ENCODE measurements at places on chromosomes 1 and 21.

DNA sequence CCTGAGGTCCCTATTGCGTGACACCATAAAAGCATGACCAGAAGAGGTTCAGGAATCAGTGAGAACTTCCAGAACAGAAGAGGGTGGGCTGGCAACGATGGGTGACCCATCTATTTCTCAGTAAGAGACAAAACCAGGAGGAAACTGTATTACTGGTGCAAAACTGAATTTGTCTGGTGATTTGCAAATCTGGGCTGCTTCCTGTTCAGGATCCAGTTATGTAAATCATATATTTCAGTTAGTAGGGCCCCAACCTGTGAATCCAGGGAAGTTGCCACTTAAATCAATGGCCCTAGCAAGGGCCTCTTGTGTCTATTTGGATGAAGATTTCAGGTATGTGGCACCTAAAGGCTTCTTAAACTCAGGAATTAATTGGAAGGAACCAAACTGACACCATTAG is 23.1 kb upstream of the SMAP2 start:
- DNase-seq = no peak

DNA sequence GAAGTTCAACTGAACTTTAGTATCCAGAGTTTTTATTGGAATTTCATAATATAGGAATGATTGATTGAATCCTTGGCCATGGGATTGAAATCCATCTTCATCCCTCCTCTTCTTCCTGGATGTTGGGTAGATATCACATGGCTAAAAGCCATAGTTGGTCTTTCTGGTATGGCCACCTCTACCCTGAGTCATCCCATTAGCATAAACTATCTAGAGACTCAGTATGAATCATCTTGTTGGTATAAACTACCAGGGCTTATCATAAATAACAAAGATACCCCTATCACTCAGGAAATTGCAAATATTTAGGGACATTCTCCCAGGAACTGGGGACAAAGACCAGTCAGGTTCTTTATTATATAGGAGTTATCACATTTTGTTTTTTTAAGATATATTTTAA is 21.2 kb upstream of the ZP4 start:
- DNase-seq = no peak

DNA sequence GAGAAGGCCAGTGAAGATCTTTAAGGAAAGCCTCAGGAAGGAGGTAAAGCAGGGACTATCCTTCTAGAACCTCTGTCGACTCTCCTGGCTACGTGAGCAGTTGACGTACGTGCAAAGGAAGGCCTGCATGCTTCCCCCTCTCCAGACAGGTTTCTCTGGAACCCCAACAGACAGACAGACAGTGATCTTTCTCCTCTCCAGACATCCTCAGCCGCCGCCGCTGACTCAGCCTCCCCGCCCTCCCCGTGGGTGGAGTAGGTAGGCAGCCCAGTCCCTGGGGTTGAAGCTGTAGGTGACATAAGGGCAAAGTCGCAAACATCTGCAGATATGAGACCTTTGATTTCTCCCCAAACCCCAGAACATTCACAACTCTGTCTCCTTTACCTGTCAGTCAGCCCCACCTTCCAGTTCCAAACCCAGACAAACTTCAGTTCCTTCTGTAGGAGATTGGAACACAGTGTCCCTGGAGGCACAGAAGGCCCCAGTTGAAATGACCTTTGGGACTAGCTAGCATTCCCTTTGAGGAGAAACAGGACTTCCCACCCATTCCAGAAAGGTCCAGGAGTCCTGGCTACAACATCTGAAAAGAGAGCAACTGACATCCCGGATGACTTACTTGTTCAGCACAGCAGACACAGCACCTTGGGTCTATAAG is 146.0 kb upstream of the JUN start:
- no peak for DNase-seq

GRCh38 chr1:218656301-218657037 is 311.3 kb downstream of the TGFB2 start:
- no peak for DNase-seq

DNA sequence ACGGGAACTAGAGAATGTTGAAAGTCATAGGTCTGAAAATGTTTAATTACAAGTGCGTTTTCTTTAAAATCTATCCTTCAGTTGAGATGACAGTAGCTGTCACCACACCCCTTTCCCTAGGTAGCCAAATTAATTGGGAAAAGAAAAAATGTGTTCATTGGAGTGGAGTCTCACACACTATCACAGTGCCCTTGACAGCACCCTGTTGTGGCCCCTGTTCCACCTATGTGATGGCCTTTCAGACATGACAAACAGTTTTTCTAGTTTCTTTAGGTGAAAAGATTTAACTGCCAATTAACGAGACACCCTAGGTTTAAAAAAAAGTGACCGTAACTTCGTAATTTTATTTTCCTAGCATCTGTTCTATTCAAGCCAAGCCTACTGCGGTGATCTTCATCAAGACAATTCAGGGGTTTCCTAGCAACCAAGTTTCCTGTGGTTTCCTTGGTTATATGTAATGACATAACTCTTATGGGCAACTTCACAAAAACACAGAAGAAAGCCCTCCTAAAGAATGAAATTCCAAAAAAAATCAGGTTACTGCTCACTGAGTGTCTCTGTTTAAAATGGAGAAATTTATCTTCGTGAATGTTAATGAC is 298.3 kb downstream of the PDE4B start:
- DNase-seq = no peak

- no peak for DNase-seq
These were observed 429.6 kb downstream of the HLX start for GRCh38 chr1:221308534-221309511.

GRCh38 chr1:60759291-60759690 is 323.1 kb upstream of the NFIA start:
- DNase-seq = no peak

DNA sequence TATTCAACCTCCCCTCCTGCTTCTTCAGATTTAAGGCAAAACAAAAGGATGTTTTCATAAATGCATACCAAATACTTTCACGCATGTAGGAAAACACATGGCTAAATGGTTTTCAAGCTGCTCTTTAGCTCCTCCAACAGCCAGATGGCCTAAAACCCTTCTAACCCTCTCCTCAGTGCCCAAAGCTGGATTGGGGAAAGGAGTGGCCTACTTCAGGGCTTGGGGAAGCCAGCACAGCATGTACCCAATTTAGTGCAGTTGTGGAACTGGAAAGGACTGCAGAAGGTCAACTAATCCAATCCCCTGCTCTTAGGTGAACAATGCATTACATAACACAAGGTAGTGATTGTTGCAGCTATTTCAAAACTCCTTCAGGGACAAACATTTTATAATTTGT is 9.3 kb downstream of the F5 start:
- DNase-seq = no peak

DNA sequence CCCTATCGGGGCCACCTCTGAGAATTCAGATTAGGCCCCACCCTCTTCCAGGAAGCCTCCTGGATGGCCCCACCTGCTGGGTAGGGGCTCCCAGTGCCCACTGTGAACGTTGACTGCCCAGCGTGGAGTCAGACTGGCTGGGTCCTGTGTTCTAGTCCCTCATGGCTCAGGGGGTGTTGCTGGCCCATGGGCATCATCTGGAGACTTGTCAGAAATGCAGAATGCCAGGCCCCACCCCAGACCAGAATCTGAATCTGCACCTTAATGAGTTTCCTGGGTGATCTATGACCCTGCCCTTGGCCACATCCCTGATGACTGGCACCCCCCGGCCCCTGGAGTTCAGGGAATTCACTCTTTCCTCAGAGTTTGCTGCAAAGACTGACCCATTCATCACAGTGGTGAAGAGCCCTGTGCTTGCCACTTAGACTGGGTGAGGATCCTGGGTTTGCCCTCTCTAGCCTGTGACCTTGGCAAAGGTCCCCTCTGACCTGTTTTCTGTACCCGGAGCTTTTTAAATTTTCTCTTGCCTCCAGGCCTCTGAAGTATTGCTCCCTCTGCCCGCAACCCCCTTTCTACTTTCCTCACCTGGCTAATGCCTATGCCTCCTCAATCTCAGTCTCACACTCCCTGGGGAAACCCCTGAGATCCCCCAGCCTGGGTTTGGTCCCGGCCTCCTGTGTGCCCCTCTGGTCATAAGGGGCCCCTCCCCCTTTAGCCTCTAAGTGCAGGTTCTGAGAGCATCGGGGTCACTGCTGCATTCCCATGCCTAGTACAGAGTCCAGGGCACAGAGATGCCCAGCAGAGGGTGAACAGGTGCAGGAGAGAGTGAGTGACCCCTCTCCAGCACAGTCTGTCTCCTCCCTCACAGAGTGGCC is 184.2 kb downstream of the MATN1 start:
- no peak for DNase-seq

- DNase-seq = peak; percentile 19
These were observed 2.7 kb downstream of the RGL1 start for GRCh38 chr1:183807549-183808168.

GRCh38 chr1:91592716-91593477 is 92.2 kb downstream of the CDC7 start:
- DNase-seq = no peak

DNA sequence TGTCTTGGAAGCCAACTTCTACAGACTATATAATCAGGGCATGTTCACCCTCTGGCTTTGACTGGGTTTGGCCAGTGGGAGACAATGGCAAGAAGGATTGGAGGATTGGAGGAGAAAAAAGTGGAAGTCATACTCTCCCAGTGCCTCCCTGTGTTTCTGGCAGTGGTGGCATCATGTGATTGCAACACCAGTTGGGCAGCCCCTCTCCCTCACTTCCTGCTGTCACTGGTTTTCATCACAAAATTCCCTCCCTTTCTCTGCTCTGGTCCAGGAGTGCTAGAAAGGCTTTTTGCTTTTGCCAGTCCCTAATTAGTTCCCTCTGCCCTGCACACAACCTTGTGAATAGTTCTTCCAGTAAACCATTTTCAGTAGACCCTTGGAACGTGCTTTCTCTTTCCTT is 3.7 kb upstream of the QSOX1 start:
- no peak for DNase-seq

DNA sequence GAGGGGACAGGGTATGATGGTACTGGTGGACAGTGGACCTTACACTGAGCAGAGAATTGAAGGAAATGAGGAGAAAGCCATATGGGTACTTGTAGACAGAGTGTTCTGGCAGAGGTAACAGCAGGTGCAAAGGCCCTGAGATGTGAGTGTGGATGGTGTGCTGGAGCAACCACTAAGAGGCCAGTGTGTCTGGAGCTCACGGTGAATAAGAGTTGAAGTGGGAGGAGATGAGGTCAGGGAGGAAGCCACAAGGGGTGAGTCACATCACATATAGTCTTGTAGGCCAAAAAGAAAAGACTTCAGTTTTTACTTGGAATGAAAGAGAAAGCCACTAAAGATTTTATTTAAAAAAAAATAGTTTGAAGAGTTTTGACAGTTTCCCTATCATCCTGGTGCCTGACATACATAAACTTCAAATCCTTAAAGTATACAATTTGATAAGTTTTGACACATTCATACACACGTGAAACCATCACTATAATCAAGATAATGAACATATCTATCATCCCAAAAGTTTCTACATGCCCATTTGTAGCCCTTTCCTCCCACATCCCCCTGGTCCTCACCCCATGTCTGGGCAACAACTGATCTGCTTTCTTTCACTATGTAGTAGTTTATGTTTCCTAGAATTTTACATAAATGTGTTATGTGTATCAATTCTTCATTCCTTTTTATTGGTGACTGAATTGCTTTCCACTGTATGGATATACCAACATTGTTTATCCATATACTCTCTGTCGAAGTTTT is 148.4 kb downstream of the GPATCH2 start:
- no peak for DNase-seq

GRCh38 chr1:151887028-151887427 is 22.3 kb downstream of the THEM4 start:
- DNase-seq = no peak

DNA sequence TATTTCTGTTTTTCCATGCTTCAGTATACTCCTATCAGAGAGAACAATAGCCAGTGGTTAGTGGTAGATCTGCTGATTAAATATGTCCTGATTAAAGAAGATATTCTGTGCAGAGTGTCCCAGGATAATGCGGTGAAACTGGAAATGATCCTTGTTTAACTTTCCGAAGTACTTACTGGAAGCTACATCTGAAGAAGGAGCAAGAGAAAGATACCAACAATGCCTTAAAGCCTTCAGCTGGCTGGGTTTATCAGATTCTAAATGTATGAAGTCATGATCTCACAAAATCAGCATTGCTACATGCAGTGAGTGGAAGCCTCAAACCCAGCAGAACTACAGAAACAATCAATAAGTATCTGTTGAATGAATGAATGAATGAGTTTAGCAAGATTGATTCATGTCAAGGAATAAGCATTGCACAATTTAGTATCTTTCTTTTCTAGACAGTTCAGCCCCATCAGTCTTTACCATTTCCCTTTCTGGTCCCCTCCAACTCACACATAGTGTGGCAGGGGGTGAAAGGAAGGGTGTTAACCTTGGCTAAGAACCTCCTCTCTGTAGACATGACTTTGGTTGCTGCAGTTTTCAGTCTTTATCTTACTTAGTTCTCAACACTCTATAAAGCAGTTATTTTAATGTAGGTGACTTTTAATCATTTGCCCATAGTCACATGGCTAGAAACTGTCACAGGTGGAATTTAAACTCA is 24.7 kb upstream of the DNASE2B start:
- no peak for DNase-seq

DNA sequence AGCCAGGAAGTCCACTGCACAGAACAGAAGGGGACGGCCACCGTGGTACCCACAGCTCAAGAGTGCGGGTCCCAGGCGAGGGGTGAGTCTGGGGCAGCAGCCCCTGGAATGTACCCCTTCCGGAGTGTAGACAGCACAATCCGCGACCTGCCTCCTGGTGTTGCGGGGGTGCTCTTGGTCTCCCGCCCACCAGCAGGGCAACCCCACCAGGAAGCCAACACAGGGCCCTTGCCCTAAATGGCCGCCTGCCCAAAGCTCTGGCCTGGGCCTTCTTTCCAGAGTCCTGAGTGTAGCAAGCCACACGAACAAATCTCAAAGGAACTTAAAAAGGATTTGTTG is 1.1 kb upstream of the SLC19A1 start:
- DNase-seq = no peak

DNA sequence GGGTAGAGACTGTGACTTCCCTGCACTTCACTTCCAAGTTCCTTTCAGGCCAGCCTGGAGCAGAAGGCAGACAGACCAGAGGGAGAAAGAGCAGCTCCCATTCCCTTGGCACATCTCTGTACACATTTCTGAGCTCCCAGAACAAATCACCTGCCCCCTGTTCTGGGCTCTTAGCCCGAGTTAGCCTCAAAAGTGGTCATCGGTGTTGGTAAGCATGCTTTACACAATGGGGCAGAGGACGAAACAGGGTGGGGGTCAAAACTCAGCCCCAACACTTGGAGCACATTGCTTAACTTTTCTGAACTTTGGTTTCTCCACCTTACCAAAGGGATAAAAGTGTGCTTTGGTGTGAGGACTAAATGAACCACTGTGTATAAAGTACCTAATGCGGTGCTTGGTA is 98.7 kb downstream of the DAB1 start:
- DNase-seq = no peak

- no peak for DNase-seq
These were observed 16.1 kb upstream of the LYST start for GRCh38 chr1:235882816-235883215.

Measured in skin of body (tissue), 3 donors.